Stimulated activated CD8-positive, alpha-beta memory T cell treated with anti-CD3 and anti-CD28 coated beads, Interleukin-7, amount 100 ng/mL, for 24 hours (primary cell): ENCODE measurements at places on chromosomes 13 and 19.

DNA sequence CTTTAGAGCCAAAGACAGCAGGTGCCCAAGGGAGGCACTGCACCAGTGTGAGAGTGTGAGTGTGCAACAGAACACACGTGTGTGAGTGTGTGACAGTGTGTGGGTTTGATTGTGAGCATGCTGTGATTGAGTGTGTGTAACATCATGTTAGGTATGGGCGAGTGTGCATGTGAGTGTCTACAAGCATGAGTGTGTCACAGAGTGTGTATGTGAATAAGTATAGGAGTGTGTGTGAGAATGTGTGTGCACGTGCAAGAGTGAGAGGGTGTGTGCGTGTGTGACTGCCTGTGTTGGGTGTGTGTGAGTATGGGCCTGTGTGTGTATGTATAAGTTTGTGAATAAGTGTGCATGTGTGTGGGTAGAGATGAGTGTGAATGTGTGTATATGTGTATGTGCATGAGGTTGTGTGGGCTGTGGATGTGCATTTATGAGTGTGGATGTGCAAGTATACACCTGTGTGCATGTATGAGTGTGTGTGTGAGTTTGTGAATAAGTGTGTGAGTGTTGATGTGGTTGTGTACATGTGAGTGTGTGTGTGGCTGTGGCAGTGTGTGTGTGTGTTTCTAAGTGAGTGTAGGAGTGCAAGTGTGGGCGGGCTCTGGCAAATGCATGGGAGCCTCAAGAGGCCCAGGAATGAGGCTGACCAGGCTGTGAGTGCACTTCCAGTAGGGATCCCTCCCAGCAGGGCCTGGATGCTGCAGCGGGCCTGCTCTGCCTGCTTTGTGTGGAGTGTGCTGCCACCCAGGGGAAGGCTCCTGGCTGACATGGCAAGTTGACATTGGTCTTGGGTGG is 198.4 kb downstream of the COL4A1 start:
- no peak for DNase-seq

DNA sequence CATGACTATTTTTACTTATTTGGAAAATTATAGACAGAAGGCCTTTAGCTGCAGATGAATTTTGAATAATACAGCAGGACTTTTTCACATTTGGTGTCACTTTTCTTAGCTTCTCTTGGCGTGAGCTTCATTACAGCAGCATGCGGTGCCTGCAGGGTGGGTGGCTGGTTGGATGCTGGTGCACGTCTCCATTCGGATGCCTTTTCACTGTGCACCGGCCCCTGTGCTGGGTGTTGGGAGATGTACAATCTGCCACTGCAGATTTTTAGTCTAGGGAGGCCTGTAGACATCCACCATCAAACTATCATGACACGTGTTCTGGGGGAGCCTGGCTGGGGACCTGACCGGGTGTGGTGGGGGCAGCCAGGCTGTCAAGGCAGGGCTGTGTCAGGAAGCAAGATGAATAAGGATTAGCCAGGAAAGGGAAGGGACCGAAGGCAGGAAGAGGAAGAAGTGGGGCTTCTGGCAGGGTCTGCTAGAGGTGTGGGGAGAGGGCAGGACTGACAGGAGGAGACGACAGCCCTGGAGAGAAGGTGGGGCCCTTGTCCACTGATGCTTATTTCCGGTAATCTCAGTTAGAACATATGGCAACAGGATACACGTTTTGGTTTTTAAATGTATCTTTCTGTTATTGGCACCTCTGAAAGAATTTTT is 88.8 kb downstream of the ARHGEF7 start:
- no peak for DNase-seq

- no peak for DNase-seq
Observed at GRCh38 chr13:107203146-107203847, 635.4 kb upstream of the ARGLU1 start.

DNA sequence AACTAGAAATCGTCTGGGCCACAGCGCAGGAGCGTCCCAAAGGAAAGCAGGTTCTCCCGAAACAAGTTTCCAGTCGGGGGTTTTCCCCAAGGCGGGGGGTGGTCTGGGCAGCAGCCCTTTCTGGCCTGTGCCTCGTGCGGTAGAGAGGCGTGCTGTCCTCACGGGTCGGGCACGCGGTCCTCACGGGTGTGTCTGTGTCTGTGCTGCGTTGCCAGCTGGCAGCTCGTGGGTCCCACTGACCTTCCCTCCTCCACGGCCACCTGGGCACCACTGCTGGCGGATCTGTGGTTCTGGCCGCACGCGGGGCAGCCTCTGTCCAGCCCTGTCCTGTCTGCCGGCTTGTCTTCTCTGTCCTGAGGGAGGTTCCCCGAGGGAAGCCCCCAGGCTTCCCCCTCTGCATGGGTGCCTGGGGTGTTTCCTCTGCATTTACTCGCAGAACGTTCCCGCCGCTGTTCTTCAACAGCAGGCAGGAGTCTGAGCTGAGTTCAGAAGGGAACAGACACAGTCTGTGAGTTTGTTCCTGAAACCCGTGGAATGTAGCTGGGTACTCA is 98.2 kb upstream of the MCF2L start:
- no peak for DNase-seq
